ENCODE measurements at places on chromosomes 2 and 18. TPM values are rescaled to one million over a fixed set of nuclear protein-coding genes. Genes with fewer than 3 reads are reported as not detected.

Gene EPB41L3
- 1.6 TPM for total RNA-seq

Gene LAMA1
- total RNA-seq: 38.2 TPM

Gene LOXHD1
- total RNA-seq: not detected

Gene CENPA
- total RNA-seq: 49.5 TPM

Gene SLC16A14
- 5.5 TPM for total RNA-seq

Gene BMP10
- not detected for total RNA-seq

Gene WNT6
- total RNA-seq: 4.4 TPM

Gene CNGA3
- total RNA-seq: not detected

Gene IL18R1
- total RNA-seq: 0.41 TPM

Gene UCN
- total RNA-seq: 5.3 TPM

Gene EFHD1
- not detected for total RNA-seq

Gene FMNL2
- 15.8 TPM for total RNA-seq

Gene STARD6
- total RNA-seq: not detected

Gene SLC5A7
- not detected for total RNA-seq

Gene SPR
- 120 TPM for total RNA-seq

Gene PIEZO2
- 2.8 TPM for total RNA-seq

Gene C2orf81
- total RNA-seq: 9.6 TPM

Gene ALLC
- total RNA-seq: not detected

Gene RAB6C
- total RNA-seq: not detected

Gene RESP18
- not detected for total RNA-seq

Gene KANSL1L
- 14.5 TPM for total RNA-seq

Gene SKOR2
- total RNA-seq: not detected

Gene UGT1A6
- total RNA-seq: 130 TPM

Gene RAB12
- 39.9 TPM for total RNA-seq

Gene IL1F10
- total RNA-seq: not detected

Gene SIX3
- not detected for total RNA-seq

Gene KYNU
- 187 TPM for total RNA-seq

Gene SLC9A2
- 5.8 TPM for total RNA-seq

Gene UGT1A10
- not detected for total RNA-seq

Gene FAM124B
- total RNA-seq: not detected

Gene COL5A2
- total RNA-seq: 3.0 TPM

Gene GPR35
- 1.5 TPM for total RNA-seq

Gene EGR4
- not detected for total RNA-seq

Gene SCYGR4
- not detected for total RNA-seq

Gene TMEFF2
- not detected for total RNA-seq

Gene CDH19
- not detected for total RNA-seq

Gene CREG2
- 5.2 TPM for total RNA-seq

Gene FSHR
- not detected for total RNA-seq

Gene RNF152
- not detected for total RNA-seq

Gene C2orf78
- total RNA-seq: not detected

Gene SULT1C4
- 7.5 TPM for total RNA-seq

Gene TMEM178A
- total RNA-seq: 0.24 TPM

Gene PIGN
- 8.1 TPM for total RNA-seq

Gene GRB14
- 6.0 TPM for total RNA-seq

Gene SH3RF3
- total RNA-seq: 0.20 TPM

Gene RPRD1A
- total RNA-seq: 37.3 TPM

Gene LIPG
- total RNA-seq: 4.5 TPM

Gene POTEE
- total RNA-seq: 0.67 TPM

Gene ABCA12
- total RNA-seq: 1.3 TPM

Gene RBM43
- total RNA-seq: 7.6 TPM

Gene SMYD1
- total RNA-seq: not detected
